ENCODE measurements at places on chromosomes 3 and 15.
A peak's percentile ranks its signal among the peaks of the same experiment; 100 is the strongest.

DNA sequence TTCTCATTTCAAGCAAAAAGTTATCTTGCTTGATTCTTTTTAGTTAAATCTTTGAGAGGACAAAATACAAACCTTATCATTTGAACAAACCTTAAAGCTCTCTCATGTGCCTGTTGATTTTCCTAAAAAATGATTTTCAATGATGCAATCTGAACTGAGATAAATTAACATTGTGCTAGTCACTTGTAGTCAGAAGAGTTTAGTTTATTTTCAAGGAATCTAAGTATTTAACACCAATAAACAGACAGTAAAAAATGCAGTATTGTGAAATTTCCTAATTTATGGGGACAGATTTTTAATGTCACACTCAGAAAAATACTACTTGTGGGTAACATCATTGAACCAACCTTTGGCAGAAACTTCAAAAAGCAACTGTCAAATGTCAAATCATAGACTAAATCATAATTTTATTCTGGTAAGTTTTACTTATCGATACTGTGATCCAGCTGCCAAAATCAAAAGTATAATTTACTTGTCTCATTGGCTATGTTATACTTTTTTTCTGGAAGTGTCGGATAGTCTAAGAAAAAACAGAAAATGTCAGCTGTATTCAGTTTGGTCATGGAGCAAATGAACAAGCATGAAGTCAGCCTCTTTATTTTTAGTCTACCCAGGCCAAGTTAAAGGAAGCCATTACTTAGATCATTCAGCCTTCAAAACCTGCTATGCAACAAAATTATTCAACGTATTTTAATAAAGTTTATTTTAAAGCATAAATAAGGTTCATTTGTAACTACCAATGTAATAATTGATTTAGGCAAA, 52.4 kb upstream of the FNDC3B start:
- no peak for DNase-seq

DNA sequence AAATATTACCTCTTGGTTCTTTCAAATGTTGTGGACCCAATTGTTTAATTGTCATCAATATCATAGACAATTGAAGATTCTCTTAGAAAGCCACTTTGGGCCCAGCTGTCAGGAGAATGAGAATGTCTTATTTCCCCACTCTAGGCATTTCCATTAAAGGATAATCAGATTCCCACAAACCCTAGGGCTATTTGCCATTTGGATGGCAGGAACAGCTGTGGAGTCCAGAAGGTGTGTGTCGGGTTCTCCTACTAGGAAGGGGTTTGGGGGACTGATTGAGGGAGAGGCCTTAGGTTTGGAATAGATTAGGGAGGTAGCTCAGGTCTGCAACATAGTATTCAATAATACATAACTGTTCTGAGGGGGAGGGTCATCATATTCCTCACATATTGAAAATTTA, 35.2 kb upstream of the PLSCR5 start:
- no peak for DNase-seq

GRCh38 chr3:120350401-120350941, 1.3 kb upstream of the LRRC58 start:
- DNase-seq, result peak; percentile 33

DNA sequence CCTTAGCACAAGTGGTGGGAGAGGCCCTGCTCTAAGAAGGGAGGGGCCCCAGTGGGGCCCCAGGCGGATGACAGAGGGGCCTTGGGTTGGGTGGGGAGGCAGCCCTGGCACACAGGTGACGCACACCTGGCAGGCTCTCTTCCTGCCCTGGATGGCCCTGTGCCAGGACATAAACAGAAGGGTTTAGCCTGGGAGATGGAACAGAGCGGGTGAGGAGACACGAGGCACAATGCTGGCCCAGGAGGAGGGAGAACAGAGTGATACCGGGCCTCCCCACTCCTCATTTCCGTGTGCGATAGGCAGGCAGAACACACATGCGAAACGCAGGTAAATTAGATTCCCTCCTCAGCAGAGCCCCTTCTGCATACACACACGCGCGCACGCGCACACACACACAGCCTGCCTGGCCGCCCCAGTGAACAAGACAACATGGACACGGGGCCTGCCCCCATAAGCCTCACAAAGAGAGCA, 39.8 kb downstream of the IDH2 start:
- DNase-seq, result peak; percentile 63
